Omental fat pad (tissue), 4 donors: ENCODE measurements at places on chromosomes 4 and X. TPM values are rescaled to one million over a fixed set of nuclear protein-coding genes. Genes with fewer than 3 reads are reported as not detected.

The UBL4A gene
- total RNA-seq, result 43.0 TPM

The ASB12 gene
- total RNA-seq, result not detected

The ARHGAP36 gene
- total RNA-seq, result not detected

The EPGN gene
- total RNA-seq, result not detected

The TRMT2B gene
- total RNA-seq, result 10.4 TPM

The PABPC4L gene
- 0.24 TPM for total RNA-seq

The ATP6AP2 gene
- 122 TPM for total RNA-seq

The PWWP3B gene
- 32.3 TPM for total RNA-seq

The PAGE4 gene
- total RNA-seq, result not detected

The TRAPPC11 gene
- total RNA-seq, result 76.9 TPM

The RHOXF1 gene
- not detected for total RNA-seq

The PNMA6A gene
- 1.1 TPM for total RNA-seq

The HSFX4 gene
- total RNA-seq, result not detected

The VSIG1 gene
- total RNA-seq, result not detected

The VCX2 gene
- total RNA-seq, result not detected

The SPATA4 gene
- total RNA-seq, result not detected

The EFHC2 gene
- not detected for total RNA-seq

The SLC39A8 gene
- 9.3 TPM for total RNA-seq

The NDNF gene
- total RNA-seq, result 1.5 TPM

The HAUS7 gene
- 20.0 TPM for total RNA-seq

The TRIM60 gene
- total RNA-seq, result not detected

The CYLC1 gene
- not detected for total RNA-seq

The CACNA1F gene
- total RNA-seq, result 0.37 TPM

The SYN1 gene
- total RNA-seq, result 3.1 TPM
